Dermis microvascular lymphatic vessel endothelial cell (primary cell): ENCODE measurements at places on chromosomes 4 and X. TPM values are rescaled to one million over a fixed set of nuclear protein-coding genes. Genes with fewer than 3 reads are reported as not detected.

The NAT8L gene
- under 0.01 TPM in 2 replicates for total RNA-seq

The RS1 gene
- not detected in 2 replicates for total RNA-seq

The PAGE4 gene
- not detected in 2 replicates for total RNA-seq

The ADAM29 gene
- total RNA-seq = not detected in 2 replicates

The ACOX3 gene
- 19.4 and 23.1 TPM in 2 replicates for total RNA-seq

The SPOCK3 gene
- not detected in 2 replicates for total RNA-seq

The TGIF2LX gene
- total RNA-seq = not detected in 2 replicates

The TECRL gene
- total RNA-seq = not detected in 2 replicates

DNA sequence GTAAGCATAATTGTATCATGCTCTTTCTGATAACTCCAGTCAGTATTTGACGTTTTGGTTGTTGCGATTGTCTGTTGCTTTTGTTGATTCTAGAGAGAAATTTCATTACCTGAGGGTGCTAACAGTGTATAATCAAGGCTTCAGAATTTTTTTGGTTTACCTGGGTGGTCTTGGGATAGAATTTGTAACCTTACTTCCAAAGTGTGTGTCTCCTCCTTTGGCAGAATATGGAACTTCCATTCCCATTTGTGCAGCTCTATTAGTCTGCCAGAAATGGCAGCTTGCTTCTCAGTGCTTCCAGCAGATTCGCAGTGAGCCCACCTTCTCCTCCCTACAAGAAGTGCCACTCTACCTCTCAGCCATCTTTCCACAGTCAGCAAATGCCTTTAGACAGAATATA lies 5.3 kb downstream of the COPS4 start:
- no peak for DNase-seq

- DNase-seq = no peak
These were observed 327.1 kb downstream of the PAPSS1 start for GRCh38 chr4:107392951-107393350.

- no peak for DNase-seq
These were observed 2070.6 kb downstream of the PCDH7 start for GRCh38 chr4:32790803-32791202.

DNA sequence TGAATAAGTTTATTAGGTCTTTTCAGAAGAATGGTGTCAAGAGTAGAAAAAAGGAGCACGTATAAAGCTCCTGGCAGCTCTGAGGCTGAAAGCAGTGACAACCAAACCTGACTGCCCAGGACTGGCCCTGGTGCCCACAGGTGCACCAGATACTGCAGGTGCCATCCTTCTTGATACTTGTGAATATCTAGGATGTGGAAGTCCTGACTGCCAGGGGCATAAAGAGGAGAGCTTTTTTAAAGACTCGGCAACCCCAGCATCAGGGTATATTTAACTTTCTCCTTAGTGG lies 60.7 kb downstream of the TMEM150C start:
- no peak for DNase-seq

DNA sequence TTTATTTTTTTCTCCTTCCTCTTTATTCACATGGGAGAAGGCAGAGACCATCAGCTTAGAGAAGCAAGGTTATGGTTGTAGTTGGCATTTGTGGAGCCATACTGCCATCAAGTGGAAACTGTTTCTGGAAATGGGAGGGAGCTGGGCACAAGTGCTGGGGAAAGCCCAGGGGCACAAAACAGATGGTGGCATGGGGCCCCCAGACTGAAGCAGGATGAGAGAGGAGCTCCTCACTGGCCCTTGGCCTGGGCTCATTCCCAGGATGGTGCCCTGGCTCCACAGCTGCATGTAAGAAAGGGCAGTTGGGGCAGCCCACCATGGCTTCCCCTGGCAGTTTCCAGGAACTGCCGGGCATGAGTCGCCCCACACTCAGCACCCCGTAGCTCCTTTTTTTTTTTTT lies 59.2 kb downstream of the NBDY start:
- no peak for DNase-seq

GRCh38 chr4:108432418-108432817 lies 188.0 kb upstream of the RPL34 start:
- DNase-seq = no peak

- no peak for DNase-seq
These were observed 597.6 kb upstream of the MAGEB2 start for GRCh38 chrX:29617725-29618124.

- DNase-seq = no peak
These were observed 190.2 kb downstream of the SMIM20 start for GRCh38 chr4:26104056-26104685.

DNA sequence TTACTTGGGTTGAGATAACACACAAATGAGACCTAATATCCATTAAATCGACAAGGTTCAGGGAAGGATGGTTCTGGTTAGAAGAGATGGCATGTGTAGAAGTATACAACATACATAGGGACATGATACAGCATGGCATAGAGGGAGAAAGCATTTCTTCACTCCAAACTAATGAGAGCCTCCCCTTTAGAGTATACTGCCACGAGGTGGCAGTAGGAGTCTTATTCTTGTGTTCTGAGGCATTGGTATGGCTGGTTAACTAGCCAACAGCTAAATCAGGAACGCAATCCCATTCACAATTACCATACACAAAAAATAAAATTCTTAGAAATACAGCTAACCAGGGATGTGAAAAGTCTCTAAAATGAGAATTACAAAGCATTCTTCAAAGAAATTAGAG lies 29.1 kb upstream of the TRO start:
- DNase-seq = peak; percentile 25

- no peak for DNase-seq
These were observed 220.4 kb upstream of the AGTR2 start for GRCh38 chrX:115949900-115950822.

GRCh38 chr4:41879552-41879951 lies 55.7 kb upstream of the TMEM33 start:
- DNase-seq = no peak

DNA sequence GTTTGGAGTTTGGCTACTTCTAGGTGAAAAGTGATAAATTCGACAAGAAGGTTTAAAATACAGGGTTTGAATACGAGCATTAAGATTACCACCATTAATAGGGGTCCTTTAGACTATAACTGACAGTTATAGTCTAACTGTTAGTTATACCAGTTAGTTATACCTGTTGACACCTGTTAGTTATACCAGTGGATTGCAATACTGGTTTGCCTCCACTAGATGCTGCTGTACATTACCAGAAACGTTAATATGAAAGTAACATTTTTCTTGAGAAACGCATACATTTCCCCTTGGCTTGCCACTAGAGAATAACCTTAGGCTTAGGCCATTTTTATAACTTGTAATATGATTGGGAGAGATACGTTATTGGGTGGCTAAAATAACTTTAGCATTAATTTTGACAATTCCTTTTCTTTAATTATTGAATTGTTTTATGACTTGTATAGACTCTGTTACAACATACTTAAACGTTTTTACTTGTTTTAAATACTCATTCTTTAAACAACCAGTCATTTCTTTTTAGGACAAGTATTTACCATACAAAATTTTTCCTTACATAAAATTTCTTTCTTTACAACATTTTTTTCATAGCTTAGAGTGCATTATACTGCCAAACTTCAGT lies 911.2 kb downstream of the FSTL5 start:
- no peak for DNase-seq
